ENCODE measurements at places on chromosomes 7 and 10. TPM values are rescaled to one million over a fixed set of nuclear protein-coding genes. Genes with fewer than 3 reads are reported as not detected.

INSYN2A gene
- not detected for total RNA-seq

- no peak for DNase-seq
Observed at GRCh38 chr7:28095231-28095630, 85.4 kb downstream of the JAZF1 start.

- no peak for DNase-seq
Observed at GRCh38 chr10:129758207-129759021, 205.7 kb downstream of the EBF3 start.

- no peak for DNase-seq
Observed at GRCh38 chr7:158631574-158632195, 44.1 kb upstream of the PTPRN2 start.

CLDN15 gene
- 6.4 TPM for total RNA-seq

ANKIB1 gene
- total RNA-seq = 34.0 TPM

RAB19 gene
- total RNA-seq = not detected

- no peak for DNase-seq
Observed at GRCh38 chr10:120490288-120490687, 33.3 kb downstream of the PLPP4 start.

- DNase-seq = no peak
Observed at GRCh38 chr10:62545160-62546066, 171.2 kb downstream of the ZNF365 start.

PNPLA8 gene
- 27.9 TPM for total RNA-seq

EGR2 gene
- 1.3 TPM for total RNA-seq

- no peak for DNase-seq
Observed at GRCh38 chr10:85609509-85609908, 757.1 kb downstream of the GRID1 start.

DNA sequence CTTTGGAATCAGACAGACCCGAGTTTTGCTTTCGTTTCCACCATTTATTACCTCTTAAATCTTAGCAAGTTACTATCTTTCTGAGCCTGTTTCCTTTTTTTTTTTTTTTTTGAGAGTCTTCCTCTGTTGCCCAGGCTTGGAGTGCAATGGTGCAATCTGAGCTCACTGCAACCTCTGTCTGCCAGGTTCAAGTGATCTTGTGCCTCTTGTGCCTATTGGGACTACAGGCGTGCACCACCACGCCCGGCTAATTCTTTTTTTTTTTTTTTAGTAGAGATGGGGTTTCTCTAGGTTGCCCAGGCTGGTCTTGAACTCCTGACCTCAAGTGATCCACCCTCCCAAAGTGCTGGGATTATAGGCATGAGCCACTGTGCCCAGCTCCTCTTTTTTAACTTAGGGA lies 79.5 kb upstream of the LRRC17 start:
- no peak for DNase-seq

TEX36 gene
- total RNA-seq = not detected

GRCh38 chr7:45606931-45607330 lies 32.8 kb downstream of the ADCY1 start:
- DNase-seq = no peak

TAS2R41 gene
- total RNA-seq = not detected

TRPV5 gene
- total RNA-seq = not detected

GHRHR gene
- total RNA-seq = not detected

DNA sequence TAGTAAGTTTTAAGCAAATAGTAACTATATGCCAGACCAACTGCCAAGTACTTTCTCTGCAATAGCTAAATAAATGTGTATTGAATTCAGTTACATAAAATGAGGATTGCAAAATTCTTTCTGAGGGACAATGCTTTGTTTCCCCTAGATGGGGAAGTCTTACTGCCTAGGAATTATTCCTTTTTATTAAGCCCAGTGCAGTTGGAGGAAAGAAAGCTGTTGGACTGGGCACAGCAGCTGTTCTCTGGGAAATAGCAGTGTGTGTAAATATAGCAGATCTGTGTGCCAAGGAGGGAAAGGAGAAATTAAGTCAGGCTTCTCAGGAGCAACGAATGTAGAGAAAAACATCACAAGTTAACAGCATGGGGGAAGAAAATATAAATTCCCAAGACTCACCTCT lies 77.1 kb downstream of the SEC23IP start:
- no peak for DNase-seq

DNA sequence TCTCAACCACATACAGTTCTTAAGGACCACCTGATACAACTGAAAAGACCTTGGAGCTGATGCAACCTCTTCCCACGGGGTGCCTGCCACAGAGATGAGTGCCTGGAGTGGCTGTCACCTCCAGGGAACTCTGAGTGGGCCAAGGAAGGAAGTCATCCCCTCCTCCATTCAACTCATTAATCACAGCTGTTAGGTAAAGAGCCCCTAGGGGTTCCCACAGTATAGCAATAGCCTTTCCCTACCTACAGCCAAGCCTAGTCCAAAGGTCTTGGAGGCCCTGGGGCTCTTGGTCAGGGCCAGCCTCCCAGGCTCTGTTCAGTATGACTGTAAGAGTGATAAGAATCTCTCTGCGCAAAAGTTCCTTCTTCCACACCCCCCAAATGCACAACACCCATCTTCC lies 70.4 kb upstream of the NFE2L3 start:
- DNase-seq = no peak

- no peak for DNase-seq
Observed at GRCh38 chr7:102310414-102310815, 23.7 kb downstream of the SH2B2 start.

DNA sequence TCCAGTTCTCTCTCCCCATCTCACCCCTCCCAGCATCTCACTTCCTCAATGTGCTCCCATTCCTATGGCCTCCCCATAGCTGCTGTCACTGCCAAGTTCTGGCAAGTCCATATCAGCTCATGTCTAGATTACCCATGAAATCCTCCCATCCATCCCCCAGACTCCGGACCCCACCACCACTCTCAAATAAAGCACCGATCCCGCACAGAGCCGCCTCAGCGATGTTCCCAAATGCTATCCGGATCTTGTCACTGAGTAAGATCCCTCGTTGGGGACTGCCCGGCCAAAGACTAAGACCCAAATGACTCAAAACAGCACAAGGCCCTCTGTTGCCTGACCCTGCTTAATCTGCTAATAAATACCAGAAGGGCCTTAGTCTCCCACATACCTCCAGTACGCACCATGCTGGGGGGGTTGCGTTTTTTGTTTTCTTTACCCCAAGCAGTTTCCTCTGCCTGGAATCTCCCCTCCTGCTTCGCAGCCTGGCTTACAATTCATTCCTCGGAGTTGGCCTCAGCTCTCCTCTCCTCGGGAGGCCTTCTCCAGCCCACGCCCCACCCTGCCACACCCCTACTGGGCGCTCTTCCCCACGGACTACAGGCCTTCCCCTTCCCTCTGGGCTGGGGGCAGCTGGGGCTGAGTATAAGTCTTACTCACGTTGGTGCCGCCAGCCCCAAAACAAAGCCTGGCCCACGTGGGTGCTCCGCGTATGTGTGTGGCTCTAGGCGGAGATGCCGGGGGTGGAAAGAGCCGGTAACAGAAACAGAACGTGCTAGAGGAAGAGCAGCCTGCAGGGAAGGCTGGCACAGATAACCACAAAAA lies 1.8 kb upstream of the DUSP5 start:
- DNase-seq = peak; percentile 77

CAV1 gene
- total RNA-seq = 23.7 TPM

DNA sequence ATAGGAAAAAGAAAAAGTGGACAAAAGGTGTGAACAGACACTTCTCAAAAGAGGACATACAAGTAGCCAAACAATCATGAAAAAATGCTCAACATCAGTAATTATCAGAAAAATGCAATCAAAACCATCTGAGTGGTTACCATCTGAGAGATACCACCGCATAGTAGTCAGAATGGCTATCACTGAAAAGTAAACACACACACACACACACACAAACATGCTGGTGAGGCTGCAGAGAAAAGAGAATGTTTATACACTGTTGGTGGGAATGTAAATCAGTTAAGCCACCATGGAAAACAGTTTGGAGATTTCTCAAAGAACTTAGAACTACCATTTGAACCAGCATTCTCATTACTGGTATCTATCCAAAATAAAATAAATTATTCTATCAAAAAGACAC lies 145.7 kb downstream of the CYP26A1 start:
- DNase-seq = peak; percentile 23

CTAGE15 gene
- total RNA-seq = not detected

DNA sequence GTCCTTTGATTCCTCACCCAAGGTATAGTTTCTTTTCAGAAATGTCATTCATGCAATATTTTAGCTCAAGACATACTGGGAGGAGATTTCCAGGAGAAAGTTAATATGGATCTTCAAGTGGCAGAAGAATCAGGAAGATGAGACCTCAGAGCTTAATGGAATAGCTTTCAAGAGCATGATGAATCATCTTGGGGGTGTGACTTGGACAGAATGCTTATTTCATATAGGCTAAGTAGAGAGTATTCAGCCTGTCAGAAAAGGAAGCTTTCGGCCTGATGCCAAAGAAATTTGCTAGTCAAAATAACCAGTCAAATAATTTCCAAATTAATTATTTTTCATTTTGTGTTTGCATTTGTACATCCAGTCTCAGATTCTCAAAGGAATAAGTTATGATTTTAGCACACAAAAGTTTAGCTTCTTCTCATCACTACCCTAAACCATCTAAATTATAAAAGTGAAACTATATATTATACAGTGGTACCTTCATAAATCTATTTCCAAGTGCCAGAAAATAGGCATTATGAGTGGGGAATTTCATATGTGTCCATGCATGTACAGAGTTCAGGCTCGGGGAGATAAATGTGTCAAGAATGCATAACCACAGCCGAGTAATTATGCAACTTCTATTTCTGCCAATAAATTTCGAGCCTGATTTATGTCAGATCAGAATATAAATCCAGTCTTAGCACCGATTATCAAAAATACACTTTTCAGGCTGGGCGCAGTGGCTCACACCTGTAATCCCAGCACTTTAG lies 27.3 kb upstream of the CALD1 start:
- no peak for DNase-seq

- DNase-seq = no peak
Observed at GRCh38 chr10:30349967-30350735, 1.1 kb upstream of the MTPAP start.

GRCh38 chr10:29987471-29987870 lies 71.9 kb downstream of the JCAD start:
- no peak for DNase-seq

ITGA8 gene
- not detected for total RNA-seq

DNA sequence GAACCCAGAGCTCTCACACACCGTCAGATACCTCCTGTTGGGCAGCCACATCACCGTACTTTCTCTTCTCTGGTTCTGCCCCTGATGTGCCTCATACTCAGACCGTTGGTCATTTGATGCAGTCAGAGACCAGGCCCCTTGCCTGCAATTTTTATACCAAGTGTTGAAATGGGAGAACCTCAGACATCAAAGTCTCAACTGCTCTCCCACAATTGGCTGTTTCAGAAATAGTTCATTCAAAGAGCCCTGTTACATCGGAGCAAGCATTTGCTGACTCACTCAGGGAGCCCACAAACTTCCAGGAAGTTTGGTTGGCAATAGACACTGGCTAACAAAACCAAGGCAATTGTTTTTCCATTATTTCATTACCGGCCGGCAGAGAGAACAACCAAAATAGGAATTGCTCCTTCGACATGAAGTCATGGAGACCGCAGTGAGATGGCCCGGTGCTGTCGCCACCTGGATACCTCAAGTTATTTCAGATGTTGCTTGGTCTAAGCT lies 33.5 kb upstream of the ADAM12 start:
- DNase-seq = no peak

DNA sequence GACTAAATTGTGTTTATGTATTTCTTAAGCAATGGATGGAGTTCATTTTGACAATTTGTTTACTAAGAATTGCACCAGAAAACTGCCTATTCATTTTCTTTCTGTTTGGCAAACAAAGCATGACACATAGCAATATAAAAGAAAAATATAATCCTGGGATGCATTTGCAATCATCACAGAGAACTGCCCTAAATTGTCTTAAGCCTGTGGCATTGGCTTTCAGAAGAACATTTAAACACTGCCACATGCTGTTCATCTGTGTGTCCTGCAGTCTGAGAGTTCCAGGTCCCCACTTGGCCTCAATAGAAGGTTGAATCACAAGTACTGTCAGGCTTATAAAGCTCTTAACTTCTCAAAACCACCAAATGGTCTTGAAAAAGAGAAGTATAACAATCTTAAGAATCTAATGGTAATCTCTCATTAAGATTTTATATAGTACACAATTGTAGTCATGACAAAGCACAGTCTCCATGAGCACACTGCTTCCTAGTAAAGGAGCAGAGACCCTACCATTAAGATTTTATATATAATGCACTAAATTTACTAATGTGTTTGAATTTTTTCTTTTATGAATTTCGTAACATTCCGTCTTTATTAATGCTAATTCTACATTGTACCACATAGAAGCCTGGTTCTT lies 29.9 kb downstream of the RNLS start:
- DNase-seq = peak; percentile 9

Data from SJCRH30 (cell line).